ENCODE measurements at places on chromosomes 3 and 15.

GRCh38 chr3:38030126-38031021 is 932 bp upstream of the PLCD1 start:
- DNase-seq = no peak

GRCh38 chr3:189630767-189631372 is 319 bp upstream of the TP63 start:
- DNase-seq = no peak

DNA sequence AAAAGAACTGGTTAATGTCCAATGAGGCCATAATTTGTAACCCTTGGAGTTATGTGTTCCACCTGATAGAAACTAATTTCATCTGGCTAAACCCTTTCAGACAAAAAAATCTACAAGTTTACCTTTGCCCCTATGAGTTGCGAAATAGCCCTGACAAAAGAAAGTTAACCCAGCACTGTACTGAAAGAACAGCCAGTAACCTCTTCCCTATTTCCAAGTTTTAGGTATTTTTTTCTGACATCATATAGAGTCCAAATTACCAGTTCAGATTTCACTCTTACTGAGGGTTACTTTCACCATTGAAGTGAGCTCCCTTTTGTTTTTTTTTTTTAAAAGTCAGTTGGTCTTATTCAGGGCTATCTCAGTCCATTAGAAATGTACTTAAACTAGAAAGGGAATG is 42.8 kb upstream of the PTPRG start:
- no peak for DNase-seq

- no peak for DNase-seq
Observed at GRCh38 chr3:117131259-117131658, 421.7 kb downstream of the TUSC7 start.
